SK-N-DZ (cell line): ENCODE measurements at places on chromosomes 5 and 9.

- no peak for DNase-seq
Observed at GRCh38 chr9:113484258-113484730, 20.8 kb downstream of the RGS3 start.

DNA sequence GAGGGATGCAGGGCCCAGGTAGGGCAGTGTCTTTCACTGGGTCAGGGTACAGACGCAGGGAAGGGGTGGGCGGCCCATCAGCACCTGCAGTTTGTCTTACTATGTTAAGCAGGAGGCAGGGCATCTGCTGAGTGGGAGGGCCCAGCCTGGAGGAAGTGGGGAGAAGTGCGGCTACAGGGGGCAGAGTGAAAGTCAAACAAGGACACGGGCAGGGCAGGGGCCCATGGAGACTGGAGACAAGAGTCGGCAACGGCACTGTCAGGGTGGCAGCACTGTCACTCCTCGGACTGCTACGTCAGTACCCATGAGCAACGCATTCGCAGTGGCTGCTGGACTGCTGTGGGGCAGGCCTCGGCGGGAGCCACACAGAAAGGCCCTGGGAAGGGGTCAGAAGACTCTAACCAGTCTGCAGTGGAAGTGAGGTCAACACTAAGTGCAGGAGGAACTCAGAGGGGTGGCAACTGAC, 19.7 kb downstream of the CAMSAP1 start:
- no peak for DNase-seq

- no peak for DNase-seq
Observed at GRCh38 chr5:79544131-79544530, 30.2 kb upstream of the HOMER1 start.

GRCh38 chr5:80036615-80037014, 1.5 kb downstream of the THBS4 start:
- no peak for DNase-seq

DNA sequence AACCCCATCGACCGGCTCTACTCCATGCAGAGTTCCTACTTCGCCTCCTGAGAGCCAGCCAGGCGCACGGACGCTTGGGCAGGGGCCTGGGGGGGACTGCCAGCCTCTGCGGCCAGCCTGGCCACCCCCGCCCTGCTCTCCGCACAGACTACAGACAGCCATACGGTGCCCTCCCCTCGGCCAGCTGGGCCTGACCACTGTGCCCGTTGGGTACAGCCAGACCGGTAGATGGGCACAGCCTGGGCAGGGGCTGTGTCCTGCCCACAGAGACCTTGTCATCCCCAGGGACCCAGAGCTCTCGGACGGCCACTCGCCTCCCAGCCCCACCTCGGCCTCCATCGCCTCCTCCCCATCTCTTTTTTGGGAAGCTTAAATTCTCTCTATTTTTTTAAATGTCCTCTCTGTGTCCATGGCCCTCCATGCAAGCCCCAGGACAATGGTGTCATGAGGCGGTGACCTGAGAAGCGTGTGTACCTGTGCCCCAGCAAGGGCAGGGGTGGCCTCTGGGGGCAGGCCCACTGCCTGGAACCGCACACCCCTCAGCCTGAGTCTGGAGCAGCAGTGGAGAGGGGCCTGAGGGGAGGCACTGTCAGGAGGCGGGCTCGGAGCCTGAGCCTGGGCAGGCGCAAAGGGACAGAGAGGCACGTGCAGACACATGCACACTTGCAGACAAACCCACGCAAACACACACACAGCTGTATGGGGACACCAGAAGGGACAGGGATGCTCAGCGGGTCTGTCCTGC, 82.8 kb downstream of the LMX1B start:
- no peak for DNase-seq

- DNase-seq, result no peak
Observed at GRCh38 chr5:166980666-166981065, 1310.8 kb upstream of the WWC1 start.

GRCh38 chr9:21455320-21455719, 15.1 kb downstream of the IFNA1 start:
- no peak for DNase-seq

DNA sequence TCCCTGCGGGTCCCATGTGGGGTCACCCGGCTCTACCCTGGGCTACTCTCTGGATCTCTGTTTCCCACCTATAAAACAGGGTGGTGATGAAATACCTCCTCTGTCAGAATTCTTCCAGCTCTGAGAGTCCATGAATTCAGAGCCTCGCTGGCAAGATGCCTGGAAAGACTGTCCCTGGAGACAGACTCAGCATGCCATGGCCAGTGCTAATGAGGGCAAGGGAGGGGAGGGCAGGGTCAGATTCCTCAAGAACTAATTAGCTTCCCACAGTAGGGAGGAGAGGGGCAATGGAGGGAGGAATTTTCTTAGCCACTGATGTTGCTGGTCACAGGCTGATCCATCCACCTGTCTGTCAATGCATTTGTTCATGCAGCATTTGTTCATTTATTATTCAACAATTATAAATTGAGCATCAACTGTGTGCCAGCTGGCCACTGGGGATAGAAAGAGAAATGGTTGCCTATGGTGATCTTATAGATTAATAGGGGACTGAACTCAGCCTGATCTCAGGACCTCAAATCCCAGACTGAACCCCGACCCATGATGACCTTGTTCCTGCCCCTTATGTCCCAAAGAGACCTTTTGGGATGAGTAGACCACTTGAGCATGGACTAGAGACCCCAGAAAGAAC, 4.7 kb downstream of the SYNPO start:
- no peak for DNase-seq

GRCh38 chr5:139968547-139969261, 74.4 kb downstream of the NRG2 start:
- DNase-seq, result peak; percentile 80

DNA sequence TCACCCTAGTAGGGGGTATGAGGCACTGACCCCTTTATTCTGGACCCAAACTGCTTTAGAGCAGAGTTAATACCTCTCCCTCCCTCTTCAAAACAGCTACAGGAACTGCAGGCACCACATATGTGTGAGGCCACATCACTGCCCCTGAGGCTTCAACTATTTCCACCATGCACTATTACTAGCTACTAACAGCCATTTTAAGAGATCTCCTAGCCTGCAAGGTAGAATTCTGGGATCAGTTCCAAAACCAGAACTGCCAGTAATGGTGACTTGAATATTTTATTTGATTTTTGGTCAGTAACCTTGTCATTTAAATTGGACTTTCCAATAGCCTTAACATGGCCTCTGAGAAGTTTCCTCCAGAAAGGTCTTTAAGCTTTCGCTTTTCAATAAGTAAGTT, 55.3 kb upstream of the FSD1L start:
- DNase-seq, result no peak

DNA sequence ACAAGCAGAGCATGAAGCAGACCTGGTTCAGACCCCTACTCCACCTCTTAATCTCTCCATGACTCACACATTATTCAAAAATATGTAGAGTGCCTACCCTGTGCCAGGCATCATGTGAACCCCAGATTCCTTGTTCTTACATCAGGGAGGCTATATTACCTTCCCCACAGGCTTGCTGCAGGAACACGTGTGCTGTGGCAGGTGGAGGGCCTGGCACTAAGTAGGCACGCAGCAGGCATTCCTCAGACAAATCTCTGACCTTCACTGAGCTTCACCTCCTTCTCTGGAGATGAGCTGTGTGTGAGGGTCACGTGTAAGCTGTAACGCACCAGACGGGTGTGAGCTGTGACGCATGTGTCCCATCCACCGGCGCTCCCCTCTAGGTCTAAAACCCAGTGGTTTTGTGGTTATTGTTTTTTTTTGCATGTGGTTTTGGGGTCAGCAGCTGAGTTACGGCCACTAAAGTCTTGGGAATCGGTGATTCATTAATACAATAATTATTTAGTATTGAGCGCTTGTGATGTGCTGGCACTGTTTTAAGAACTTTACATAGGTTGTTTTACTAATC, 30.3 kb downstream of the ANGPTL2 start:
- DNase-seq, result no peak

DNA sequence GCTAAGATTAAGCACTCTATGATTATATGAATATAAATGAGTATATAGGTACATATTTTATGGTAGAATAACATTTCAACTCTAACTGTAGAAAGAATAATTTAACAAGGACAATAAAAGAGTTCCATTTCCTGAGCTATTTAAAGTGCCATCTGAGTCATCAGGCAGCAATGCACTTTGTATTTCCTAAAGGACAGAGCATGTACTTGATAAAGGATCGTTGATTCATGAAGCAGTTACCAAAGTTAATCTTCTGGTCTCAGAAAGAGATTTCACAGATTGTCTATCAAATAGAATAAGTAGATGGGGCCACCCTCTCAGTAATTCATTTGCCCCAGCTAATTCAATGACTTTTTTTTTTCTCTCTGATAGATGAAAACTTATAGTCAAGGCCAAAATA, 747.8 kb downstream of the CDH18 start:
- DNase-seq, result no peak

GRCh38 chr9:93205045-93205768, 21.3 kb downstream of the WNK2 start:
- no peak for DNase-seq

DNA sequence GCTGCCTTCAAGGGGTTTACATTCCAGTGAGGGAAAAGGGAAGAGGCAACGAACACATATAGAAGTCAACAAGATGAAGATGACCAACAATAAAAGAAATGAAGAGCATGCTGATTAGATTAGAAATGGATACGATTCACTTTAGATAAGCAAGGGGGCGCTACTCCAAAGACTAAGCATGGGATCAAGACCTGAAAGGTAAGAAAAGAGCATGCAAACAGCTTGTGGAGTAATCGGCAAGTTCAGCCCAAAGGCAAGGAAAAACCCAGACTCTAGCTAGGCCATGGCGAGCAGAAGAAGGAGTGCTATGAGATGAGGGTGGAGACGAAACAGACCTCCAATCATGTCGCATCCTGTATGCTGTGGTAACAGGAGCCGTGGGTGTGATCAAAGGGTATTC, 124.4 kb downstream of the FANCC start:
- DNase-seq, result no peak

DNA sequence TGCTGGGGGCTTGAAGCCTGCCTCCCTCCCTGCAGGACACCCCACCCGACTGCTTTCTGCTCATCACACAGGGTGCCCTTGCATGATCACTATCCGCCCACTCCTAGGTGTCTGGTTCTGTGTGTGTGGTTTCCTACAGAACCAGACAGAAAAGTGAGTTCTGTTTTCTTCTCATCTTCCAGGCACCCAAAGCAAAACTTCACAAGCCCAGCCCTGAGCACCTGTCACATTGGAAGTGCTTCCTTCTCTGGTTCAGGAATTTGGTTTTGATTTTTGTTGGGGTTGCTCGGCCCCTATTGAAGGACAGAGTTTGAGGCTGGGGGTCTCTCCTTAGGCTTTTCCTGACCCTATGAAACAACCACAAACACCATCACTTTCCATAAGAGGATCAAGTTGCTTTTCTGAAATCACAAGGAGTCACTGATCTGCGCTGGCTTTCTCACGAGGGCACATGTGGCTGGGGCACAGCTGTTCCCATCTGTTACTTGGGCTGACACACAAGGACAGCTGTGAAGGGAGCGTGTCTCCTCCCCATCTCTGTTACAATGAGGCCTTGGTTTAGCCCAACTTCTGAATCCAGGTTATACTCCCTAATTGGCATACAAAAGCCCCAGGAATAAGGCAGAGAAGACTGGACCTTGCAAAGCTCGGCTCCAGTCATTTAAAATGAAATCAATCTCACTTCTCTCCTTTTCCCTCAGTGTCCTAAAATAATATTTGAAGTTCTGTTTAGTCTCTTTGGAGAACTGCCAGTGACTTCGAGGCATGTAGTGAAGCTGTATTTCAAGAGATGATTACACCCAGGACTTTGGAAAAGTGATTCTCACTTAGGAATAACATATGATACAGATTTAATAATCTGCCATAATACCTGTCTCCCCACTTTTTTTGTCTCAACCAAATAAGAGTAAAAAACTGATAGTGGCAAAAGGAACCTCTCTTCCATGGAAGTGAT, 213.1 kb upstream of the GAS1 start:
- DNase-seq, result no peak
